GM18507 (cell line): ENCODE measurements at places on chromosomes 4 and X.

GRCh38 chrX:101685923-101686322 lies 26.3 kb upstream of the ARMCX2 start:
- DNase-seq, result no peak

GRCh38 chrX:2840961-2841360 lies 12.2 kb downstream of the GYG2 start:
- no peak for DNase-seq

DNA sequence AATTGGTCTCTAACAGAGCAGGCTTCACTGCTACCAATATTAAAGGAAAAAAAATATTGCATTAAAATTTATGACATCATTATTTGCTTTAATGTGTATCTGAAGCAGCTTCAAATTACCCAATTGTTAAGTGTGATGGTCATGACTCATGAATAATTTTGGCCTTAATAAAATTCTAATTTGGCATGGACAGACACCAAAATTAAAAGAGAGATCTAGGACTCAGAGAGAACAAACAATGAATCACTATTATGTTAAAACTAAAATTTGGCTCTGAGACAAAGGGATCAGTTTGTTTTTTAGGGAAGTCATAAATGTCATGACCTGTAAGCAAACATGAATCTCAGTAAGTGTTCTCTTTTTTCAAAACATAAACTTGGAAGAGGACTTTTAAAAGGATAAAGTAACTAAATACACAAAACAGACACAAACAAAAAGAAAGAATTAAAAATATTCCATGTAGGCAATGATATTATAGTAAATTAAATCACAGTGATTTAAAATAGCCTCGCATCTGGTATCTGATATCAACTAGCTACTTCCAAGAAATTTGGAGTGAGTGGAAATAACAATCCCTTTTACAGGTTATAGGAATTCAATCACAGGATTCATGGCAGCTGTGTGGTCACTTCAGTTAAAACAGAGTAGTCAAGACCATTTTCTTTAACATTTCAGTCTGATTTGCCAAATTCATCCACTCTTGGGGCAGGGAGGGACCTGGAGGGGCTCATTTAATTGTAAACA lies 11.6 kb downstream of the VEGFC start:
- no peak for DNase-seq

- DNase-seq, result no peak
Measured at GRCh38 chrX:153776120-153776599, 4.7 kb upstream of the SRPK3 start.

DNA sequence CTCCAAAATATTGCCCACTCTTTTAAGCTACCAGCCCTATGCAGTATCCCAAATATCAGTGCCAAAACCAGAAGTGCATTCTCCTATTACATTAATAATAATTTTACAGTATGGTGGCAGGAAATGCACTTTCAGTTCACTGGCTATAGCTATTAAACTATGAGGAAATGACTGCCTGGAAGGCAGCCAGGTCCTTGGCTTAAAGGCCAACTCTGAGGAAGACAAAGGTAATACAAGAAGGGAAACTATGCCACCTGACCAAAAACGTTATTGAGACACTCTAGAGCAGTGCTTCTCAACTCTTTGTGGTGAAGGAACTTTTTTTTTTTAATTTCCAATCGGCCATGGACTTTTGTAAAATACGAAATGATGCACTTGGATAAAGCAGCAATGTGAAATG lies 133.6 kb upstream of the VAMP7 start:
- DNase-seq, result no peak

GRCh38 chr4:182143822-182144625 lies 99.2 kb upstream of the TENM3 start:
- no peak for DNase-seq

GRCh38 chrX:86121916-86122315 lies 26.3 kb upstream of the DACH2 start:
- DNase-seq, result no peak

DNA sequence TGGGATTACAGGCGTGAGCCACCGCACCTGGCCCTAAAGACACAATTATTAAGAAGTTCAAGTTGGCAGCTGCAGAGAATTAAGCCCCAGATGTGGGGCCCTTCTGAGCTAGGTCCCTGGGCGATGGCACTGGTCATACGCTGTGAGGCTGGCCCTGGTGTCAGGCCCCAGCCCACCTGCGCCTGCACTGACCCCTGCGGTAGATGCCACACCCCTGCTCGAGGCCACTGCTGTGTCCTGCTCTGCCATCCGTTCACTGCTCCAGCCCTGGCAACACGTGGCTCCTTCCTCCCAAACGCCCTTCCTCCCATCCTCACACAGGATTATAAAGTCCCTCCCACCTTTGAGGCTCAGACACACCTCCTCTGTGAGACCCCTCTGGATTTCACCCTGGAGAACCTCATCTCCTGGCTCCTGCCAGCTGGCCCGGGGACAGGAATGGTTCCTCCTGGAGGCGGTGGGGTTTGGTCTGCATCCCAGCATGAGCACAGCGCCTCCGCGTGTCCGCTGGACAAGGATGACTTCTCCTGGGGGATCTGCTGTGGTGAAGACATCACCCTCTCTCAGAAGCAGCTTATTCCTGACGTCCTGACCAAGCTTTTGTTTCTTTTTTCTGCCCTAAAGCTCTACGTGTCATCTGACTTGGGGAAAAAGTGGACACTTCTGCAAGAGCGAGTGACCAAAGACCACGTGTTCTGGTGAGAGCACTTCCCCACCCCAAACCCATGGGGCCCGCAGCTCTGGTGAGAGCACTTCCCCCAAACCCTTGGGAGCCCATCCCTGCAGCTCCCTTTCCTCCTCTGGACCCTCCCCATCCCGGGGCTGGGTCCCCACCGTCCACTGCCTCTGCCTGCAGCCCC lies 219.0 kb upstream of the PSAPL1 start:
- no peak for DNase-seq

GRCh38 chrX:39162322-39162735 lies 361.1 kb downstream of the MID1IP1 start:
- DNase-seq, result no peak

GRCh38 chr4:96352051-96352517 lies 512.2 kb downstream of the PDHA2 start:
- DNase-seq, result no peak
